Activated CD4-positive, alpha-beta T cell treated with anti-CD3 and anti-CD28 coated beads for 1 hour (primary cell): ENCODE measurements at places on chromosomes 3 and 15.

- DNase-seq, result no peak
Observed at GRCh38 chr3:100136921-100137320, 22.6 kb upstream of the FILIP1L start.

- no peak for DNase-seq
Observed at GRCh38 chr3:45907769-45908705, 21.7 kb downstream of the CCR9 start.

GRCh38 chr3:115469649-115470048, 153.7 kb upstream of the GAP43 start:
- DNase-seq, result no peak

DNA sequence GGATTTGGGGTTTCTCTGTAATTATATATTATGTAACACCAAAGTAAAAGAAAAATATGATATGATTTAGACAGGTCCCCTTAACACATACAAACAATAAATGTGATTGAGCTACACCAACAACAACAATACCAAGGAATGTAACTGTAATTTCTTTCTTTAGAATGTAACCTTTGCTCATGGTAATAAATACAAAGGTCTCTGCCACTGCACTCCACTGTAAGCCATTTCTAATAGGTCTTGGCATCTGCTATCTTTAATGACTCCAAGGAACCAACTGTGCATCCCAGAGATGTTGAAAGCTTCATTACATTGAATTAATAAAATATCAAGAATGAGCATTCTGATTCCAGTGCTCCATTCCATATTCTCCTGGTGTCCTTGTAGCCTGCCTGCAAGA, 88.8 kb downstream of the PDZRN3 start:
- no peak for DNase-seq

DNA sequence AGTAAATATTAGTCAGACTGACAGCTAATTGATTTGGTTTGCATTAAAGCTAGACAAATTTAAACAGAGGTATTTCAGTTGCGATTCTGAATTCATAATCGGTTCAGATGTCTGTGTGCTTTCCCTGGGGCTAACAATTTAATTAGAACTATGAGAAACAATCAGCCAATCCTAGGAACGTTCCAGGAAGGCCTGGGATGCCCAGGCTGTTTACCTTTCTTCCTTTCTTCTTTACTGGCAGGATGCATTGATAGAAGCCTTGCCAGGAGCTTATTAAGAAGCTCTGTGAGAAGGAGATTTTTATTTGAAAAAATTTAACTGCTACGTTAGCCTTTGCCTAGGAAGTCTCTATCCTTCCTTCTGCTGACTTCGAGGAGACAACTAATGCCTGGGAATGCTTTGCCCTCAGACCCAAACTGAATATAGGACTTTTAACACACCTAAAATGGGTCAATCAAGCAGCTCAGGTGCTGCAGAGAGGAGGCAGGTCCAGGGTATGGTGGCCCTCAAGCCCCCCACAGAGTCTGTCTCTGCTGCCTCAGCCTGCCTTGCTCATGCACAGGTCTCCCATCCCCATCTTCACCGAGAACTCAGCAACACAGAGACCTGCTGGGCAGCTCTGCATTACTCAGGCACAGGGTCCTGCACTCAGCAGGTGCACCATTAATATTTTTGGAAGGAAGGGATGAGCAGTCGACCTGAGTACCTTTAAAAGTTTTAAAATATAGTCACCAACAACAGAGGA, 48.5 kb downstream of the PCSK6 start:
- no peak for DNase-seq

GRCh38 chr15:39785139-39785538, 2.5 kb upstream of the FSIP1 start:
- DNase-seq, result no peak

- DNase-seq, result no peak
Observed at GRCh38 chr3:41307065-41307464, 107.8 kb downstream of the CTNNB1 start.

DNA sequence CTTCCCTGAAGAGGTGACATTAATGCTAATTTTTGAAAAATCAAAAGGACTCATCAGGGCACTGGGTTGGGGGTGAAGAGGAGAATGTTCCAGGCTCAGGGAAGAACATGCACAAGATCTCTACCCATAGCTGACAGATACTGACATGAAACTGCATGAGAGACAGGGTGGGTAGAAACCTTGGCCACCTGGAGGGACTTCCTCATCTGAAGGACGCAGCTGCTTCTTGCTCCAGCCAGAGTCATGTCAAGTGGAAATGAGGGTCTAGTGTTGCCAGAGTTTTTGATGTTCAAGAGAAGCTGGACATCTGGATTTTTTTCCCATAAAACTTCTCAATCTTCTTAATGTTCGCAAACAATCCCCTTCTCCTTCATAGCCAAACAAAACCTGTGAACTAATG, 29.7 kb downstream of the AMOTL2 start:
- no peak for DNase-seq
